ENCODE measurements at places on chromosomes 4 and X.

DNA sequence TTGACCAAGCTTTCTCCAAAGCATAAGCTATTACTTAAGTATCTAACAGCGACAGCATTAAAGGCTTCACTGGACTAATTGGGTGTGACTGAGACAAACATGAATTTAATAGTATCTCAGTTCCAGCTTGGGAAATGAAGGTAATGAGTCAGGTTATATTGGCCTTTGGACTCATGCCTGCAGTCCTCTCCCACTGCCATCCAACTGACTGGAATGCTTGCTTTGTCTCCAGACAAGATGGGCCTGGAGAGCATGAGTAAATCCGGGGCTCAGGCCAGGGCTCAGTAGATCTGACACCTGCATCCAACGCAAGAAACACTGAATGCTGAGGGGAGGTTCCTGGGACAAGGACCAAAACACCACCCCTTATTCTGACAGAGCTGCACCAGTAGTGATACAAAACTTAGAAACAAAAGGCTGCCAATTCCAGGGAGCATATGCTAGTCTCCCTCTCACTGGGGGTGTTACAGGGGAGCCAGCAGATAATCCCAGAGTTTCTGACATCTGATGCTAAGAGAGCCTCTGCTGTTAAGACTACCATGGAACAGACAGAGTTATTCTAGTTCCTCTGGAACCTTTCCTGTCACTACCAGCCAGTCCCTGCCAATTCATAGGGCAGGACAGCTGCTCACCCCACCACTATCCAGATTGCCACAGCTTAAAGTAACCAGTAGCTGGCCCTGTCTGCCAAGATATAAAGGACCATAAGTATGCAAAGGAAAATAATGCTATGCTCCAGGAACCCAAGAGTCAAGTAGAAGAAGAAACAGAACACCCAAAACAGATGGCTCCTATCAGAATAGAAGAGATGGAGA, 293.8 kb downstream of the IQCM start:
- no peak for ATAC-seq

- ATAC-seq: no peak
These were observed 53.2 kb downstream of the MOSPD2 start for GRCh38 chrX:14926471-14926870.

DNA sequence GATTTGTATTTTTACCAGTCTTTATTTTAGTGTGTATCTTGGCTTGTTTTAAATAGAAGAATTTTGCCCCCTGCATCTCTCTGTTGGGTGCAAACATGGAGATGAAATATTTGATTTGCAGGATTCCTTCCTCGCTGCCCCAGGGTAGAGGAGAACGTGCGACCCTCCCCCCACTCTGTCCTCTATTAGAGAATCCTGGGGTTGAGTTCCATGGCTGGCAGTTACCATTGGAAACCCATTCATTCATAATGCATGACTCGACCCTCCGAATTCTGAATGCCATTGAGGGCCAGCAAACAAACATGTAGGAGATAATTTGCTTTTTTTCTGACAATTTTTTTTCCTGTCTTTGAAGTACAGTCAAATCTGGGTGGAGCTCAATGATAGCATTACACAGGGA, 53.7 kb downstream of the TRIM2 start:
- no peak for ATAC-seq

DNA sequence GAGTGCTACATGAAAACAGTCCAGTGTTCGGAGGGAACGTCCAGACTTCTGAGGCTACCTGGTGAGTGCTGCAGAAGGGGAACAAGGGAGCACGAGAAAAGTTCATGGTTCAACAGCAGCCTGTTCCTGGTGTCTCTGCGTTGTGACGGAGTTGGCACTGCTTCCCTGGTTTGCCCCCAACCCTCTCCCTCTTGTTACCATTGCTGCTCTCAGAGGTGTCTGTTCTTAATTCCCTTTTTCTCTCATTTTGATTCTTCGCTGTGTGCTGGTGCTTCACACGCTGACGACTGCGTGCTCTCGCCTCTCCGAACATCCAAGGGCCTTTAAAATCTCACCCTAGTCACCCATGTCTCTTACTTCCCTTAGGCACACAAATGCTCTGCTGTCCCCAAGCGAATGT, 1.6 kb upstream of the FAM149A start:
- ATAC-seq: no peak

Data from activated CD4-positive, CD25-positive, alpha-beta regulatory T cell treated with anti-CD3 and anti-CD28 coated beads, Interleukin-2, amount 50 U/mL, for 24 hours (primary cell).